ENCODE measurements at places on chromosomes 4 and X.

GRCh38 chrX:112218388-112218787 is 135.8 kb upstream of the TRPC5 start:
- DNase-seq = no peak

DNA sequence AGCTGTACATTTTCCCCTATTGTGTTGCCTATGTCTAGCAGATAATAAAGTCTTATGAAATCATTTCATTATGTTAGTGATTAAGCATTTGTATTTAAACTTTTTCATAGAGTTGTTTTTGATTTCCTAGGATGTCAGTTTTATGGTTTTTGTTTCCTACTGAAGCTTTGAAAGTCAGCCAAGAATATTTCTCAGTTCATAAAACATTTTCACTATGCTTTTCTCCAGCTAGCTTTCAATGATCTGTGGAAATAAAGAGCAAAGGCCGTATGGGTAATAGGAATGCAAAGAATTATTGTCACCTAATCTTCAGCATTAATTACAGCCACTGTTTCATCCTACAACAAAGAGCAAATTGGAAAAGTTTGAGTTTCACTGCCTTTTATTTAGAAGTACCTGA is 145.7 kb upstream of the NUDT6 start:
- no peak for DNase-seq

DNA sequence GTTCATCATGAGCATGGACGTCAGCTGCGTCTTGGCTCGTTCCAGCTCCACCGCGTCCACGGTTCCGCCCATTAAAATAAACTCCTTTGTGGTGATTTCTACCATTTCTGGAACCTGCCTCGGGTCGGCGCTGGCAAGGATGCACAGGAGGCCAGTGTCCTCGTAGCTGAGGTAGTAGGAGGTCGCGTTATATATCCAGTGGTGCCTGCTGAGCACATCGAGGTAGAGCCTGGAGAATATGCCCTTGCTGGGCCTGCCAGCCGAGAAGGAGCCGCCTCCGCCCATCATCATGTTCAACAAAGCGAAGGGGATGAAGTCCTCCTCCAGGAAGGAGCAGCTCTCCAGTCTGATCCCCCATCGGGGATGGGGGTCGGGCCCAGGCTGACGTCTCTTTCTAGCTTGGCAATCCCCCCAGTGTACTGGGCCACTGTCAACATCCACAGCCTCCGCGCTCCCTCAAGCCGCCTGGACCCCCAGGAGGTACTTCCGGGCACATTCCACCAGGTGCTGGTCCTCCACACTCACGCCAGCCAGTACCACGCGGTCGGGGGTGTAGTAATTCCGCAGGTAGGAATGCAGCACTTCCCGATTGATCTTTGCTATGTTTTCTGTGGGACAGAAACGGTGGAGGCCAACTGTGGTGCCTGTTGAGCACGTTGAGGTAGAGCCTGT is 120.9 kb upstream of the GRID2 start:
- DNase-seq = no peak

DNA sequence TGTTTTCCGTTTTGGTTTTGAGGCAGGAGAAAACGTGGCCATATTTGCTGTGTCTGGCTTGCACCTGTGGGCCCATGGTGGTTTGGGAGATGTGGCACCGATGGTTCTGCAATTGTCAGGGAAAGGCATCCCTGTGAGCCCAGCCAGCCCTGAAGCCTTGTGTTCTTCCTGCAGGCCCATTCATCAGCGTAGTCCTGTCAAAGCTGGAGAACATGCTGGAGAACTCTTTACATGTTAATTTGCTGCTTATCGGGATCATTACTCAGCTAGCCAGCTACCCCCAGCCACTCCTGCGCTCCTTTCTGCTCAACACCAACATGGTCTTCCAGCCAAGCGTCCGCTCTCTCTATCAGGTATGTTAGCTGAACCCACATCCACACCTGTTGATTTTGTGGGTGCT is 104.7 kb downstream of the GATB start:
- no peak for DNase-seq

DNA sequence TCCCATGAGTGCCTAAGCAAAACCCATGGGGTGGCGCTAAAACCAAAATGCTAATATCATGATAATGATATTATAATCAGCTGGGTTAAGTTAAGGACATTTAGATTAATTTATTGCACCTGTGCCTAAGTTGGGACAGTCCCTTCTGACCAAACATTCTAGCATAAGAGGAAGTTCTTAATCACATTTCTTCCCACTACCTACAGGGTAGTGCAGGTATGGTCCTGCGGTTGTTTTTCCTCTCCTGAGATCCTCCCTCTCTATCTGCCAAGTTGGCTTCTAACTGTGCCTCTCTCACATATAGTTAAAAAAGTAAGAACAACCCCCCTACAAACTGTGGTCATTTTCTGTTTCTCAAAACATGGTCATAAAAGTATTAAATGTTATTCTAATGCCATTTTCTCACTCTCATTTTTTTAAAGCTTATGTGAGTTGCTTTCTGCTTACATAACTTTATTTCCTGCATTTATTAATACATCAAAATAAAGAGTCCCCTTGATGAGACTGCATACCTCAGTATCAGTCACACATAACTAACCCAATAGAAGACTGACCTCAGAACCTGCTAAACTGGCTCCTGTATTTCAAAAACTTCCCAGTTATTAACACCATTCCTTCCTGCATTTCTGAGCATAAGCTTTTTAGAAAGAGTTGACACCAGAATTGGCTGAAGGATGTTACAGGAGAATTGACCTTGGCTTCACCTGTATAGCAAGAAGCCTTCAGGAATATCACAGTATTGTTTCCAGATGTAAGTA is 1332.5 kb downstream of the FSTL5 start:
- DNase-seq = peak; percentile 17

DNA sequence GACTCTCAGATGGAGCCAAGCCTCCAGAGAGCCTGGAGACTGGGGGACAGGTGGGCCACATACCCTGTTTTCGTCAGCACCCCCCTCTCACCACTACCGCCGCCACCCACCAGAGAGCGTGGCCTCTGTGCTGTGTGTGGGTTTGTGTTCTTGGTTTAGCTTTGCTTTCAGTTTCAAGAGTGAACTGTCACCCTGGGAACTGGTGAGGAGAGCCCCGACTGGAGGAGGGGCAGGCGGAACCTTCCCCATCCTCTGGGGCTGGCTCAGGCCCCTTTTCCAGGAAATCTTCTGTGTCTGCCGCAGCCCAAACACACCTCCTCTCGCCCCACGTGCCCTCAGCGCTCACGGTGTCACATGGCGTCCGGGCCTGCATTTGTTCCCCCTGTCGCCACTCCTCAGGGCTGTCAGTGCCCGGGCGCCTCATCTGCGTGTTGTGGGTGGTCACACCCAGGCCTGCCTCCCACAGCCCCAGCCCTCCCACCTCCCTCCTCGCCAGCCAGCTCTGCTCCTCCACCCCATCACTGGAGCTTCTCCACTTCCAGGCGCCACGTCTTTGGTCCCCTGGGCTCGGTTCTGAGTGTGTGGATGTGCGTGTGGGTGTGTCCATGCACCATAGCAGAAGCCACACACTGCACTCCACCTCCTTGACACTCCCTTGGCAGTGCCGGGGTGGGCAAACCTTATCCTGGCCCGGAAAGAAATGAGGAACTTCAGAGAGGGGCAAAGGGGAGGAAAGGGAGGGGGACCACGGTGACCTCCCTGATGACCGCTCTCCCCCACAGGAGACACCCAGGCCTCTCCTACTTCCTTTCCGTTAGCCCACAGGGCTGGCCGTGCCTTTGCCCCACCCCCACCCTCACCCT is 27.8 kb downstream of the ELF4 start:
- DNase-seq = no peak

DNA sequence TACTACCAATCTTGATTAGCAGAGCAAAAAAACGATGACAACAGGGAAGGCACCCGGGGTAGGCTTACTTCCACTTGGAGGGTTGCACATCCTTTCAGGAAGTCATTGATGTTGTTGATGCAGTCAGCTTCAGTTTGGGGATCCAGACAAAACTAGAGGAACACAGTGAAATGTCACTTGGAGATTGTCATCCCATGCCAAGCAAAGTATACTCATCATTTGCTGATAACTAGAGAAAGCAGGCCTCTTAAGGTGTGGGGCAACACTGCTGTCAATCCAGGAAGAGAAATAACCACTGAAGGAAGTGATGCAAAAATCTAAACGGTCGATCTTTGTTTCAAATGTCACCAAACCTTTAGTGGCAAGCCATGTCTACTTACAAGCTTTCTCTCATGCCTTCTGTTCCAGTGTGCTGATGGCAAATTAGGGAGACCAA is 1.4 kb downstream of the ARHGEF6 start:
- DNase-seq = no peak

Data from HT-29 (cell line).